Fibroblast of the aortic adventitia (primary cell): ENCODE measurements at places on chromosomes 7 and 10.
A peak's percentile ranks its signal among the peaks of the same experiment; 100 is the strongest.

- no peak for DNase-seq
Measured at GRCh38 chr10:123796736-123797135, 94.9 kb downstream of the CPXM2 start.

DNA sequence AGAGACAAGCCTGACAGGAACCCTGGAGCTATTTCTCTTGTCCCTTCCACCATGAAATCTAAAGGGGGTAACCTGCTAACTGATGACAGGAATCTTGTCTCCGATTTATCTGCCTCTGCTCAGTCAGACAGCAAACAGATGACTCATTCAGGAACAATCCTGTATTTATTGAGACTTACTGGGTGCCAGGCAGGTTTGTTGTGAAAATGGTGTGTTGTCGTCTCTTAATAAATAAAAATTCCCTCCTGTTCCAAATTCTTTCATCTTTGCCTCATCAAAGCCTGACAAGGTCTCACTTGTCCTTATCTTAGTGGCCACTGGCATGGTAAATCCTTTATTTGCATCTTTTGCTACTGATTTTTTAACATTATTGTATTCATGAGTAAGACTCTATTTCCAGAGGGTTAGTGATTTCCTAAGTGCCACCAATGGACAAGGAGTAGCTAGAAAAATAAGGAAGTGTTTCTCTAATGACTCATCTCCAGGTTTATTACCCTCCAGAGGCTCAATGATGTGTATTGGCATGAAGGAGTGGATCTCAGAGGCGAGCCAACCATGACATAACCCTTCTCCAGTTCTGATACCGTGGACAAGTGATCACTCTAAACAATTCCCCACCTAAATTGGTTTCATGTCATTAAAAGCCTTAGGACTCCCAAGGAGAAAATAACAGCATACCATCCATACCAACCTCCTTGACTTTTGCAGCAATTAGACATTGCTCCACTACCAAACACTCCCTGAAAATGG, 724.0 kb downstream of the GRID1 start:
- DNase-seq: no peak

DNA sequence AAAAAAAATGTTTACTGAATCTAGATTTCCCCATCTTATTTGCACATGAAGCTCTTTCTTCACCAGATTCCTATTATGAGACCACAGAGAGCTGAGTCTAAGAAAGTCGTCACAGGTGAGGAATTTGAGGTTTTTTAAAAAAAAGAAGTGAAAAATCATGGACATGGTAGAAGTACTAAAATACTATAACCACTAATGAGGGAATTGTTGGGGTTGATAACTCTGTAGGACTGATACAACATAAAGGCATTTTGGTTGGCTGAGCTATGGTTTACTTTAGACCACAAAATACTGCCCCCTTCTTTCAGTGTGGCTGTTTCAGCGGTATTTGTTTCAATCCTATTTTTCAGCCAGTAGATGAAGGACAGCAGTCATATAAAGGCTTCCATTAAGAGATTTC, 1111.3 kb downstream of the TYW1 start:
- no peak for DNase-seq

DNA sequence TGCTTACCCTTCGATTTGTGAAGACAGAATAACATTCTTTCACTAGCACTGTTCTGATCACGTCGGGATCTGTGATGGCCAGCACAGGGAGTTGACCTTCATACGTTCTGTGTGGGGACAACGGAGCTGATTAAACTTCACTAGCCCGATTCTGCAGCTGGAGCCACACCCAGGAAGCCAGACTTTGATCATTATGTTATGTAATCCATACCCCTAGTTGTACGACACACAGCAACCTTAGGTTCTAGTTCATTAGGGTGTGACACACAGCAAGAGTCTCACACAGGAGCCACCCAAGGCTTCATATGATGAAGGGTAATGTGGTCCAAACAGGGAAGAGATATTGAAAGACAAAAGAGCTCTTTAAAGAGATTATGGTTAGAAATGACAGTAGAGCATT, 7.2 kb downstream of the CYP3A5 start:
- no peak for DNase-seq

DNA sequence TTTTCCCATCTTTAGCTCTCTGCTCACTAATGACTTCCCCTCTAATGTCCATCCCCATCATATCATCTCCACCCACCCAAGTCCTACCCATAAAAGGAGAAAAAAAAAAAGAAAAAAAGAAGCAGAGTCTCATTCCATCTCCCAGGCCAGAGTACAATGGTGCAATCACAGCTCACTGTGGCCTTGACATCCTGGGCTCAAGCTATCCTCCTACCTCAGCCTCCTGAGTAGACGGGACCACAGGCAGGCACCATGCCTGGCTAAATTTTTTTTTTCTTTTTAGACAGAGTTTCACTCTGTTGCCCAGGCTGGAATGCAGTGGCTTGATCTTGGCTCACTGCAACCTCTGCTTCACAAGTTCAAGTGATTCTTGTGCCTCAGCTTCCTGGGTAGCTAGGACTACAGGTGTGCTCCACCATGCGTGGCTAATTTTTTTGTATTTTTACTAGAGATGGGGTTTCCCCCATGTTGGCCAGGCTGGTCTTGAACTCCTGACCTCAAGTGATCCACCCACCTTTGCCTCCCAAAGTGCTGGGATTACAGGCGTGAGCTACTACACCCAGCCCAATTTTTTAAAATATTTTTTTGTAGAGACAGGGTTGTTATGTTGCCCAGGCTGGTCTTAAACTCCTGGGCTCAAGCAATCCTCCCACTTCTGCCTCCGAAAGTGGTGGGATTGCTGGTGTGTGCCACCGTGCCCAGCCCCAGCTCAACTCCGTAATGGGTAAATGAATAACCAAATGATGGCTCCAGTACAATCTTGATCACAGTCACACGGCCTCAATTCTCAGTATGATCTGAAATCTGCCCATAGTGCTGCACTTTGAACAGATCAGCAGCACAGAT, 24.6 kb upstream of the SGMS1 start:
- DNase-seq: no peak

DNA sequence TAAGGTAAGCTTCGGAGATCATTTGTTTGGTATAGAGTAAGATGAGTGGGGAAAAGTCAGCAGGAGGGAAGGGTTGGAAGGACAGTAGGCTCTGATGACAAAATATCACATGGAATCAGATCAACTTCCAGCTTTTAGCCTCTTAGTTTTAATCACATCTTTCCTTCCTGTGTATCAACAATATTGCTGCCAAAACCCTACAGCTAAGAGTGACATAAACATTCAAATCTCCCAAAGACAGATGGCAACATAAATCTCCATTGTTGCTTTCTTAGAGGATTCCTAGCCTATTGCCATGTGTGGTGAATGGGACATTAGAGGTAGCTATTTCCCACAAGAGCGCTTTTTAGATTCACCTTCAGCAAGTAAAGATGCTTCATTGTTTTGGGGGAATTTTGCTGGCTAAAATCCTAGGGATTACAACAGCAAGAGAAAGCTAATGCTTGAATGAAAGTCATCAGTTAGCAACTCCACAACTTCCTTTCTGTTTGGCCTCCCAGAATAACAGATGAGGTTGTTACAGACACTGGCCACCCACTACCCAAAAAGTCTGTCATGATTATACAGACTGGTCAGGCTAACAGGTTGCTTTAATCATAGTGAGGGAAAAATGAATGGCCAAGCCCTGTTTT, 35.2 kb upstream of the FZD1 start:
- DNase-seq: peak; percentile 21

DNA sequence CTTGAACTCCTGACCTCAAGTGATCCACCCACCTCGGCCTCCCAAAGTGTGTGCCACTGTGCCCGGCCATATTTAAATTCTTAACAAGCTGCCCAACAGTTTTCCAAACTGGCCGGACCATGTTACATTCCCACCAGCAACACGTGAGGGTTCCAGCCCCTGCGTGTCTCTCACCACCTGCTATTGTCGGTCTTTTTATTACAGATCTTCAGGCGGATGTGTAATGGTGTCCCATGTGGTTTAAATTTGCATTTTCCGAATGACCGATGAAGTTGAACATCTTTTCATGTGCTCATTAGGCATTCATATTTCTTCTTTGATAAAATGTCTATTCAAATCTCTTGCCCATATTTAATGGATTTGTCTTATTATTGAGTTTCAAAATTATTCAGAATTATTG, 11.5 kb downstream of the ELFN1 start:
- DNase-seq: no peak

- no peak for DNase-seq
Measured at GRCh38 chr7:73515178-73515577, 6.9 kb downstream of the BAZ1B start.

DNA sequence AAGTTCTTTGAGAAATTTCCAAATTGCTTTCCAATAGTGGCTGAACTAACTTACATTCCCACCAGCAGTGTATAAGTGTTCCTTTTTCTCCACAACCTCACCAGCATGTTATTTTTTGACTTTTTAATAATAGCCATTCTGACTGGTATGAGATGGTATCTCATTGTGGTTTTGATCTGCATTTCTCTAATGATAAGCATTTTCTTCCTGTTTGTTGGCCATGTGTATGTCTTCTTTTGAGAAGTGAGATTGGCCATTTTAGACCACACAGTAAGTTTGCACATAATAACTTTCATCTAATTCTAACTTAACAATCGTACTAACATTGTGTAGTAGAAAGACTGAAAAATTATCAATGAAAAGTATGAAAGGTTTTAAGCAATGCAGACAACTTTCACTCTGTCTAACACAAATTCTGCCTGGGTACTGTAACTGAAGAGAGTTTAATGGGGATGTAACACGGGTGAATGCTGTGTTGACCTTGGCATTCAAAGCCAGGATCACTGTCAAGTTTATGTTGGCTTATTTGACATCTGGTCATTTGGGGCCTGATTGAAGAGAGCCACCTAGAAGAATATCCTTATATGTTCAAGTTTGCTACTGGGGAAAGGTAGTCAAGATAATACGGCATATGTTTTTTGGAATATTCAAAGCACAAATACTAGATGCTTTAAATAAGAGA, 50.4 kb downstream of the FAM171A1 start:
- DNase-seq: peak; percentile 22

DNA sequence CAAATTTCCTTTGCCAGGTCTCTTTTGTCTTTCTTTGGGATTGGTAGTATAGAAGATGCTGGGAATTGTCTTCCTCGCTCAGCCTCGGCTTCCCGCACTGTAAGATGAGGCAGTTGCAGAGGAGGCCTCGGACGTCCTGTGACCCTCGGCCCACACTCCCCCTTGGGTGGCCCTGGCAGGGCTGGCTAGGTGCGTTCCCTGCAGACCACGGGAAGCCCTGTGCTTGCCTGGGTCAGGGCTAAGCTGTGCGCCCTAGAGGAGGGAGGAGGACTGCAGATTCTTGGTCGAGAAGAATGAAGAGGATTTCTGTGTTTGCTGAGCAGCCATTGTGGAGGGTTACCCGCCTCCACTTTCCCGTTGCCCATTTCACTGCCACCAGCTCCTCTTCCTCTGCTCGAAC, 42.8 kb downstream of the WIPI2 start:
- no peak for DNase-seq

- DNase-seq: no peak
Measured at GRCh38 chr10:125023862-125024496, 82.1 kb downstream of the ZRANB1 start.

GRCh38 chr7:95045236-95045923, 138.0 kb downstream of the PPP1R9A start:
- peak; percentile 26 for DNase-seq

GRCh38 chr7:28301148-28301641, 111.1 kb upstream of the CREB5 start:
- DNase-seq: peak; percentile 69

GRCh38 chr7:112362053-112362650, 88.1 kb upstream of the IFRD1 start:
- DNase-seq: no peak

- DNase-seq: peak; percentile 14
Measured at GRCh38 chr10:6877722-6878392, 297.8 kb upstream of the PRKCQ start.

GRCh38 chr7:5237286-5237685, 45.5 kb upstream of the SLC29A4 start:
- peak; percentile 66 for DNase-seq

DNA sequence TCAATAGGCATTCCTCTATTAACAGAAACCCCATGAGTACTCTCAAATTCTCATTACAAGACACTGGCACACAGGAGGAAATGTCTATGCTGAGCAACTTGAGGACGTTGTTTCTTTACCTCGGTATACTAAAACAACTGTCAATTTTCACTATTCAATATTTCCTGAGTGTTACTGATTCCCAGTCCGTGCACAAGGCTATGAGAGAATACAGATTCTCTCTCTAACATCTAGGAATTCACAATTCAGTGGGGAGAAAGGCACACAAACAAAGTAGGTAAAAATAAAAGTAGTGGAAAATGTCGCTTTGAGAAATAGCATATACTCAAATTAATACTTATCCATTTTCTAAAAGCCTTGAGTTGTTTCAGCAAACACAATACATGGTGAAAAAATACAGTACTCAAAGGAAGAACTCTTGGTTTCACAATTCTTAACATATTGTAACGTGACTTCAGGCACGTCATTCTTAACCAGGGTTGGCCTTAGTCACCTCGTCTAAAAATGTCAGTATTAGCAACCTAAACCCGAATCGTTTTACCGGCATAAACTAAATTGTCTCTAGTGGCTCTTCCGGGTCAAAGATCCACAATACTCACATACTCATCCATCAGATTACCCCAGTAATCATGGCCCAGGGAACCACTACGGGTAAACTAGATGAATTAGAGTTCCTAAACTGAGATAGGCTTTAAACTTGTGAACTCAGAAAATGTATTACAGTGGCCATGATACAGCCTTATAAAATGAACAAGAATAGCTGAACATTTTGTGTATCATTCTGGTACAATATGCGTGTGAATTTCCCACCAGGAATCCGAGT, 1.5 kb downstream of the IPMK start:
- peak; percentile 63 for DNase-seq

GRCh38 chr7:124399941-124400340, 365.7 kb downstream of the GPR37 start:
- DNase-seq: no peak
